ENCODE measurements at places on chromosomes 4 and X. TPM values are rescaled to one million over a fixed set of nuclear protein-coding genes. Genes with fewer than 3 reads are reported as not detected.

DNA sequence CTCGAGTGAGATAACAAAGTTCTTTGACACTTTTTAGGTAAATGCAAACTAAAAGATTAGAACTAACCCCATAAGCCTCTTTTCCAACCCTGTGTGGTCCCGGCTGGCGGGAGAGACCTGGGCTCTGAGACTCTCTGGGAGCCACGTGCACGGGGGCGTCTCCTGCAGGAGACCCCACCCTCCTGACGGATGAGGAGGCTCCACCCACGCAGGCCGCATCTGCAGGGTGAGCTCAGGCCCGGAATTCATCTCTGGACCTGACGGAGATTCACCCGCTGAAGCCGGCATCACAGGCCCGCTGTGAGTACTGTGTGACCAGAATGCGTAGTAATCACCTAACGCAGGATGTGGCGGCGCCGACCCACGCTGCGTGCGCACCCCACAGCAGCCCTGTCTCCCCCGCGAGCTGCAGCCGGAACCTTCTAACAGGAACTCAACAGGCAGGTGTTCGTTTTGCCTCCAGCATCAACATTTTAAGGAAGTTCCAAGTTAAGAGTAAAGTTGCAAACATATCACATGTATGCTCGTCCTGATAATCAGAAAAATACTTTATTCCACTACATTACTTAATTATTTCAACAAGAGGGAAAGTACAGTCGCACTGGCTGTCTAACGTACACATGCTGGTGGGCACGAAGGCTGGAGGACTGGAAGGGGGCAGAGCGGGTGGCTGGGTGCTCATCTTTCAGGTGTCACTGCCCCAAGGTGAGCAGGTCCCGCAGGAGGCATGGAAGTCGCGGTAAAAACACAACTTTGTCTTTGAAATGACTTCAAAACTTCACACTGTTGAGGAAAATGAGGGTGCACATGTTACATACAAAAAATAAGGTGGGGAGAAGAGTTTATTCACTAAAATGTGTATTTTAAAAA, 44.5 kb downstream of the FGFRL1 start:
- DNase-seq: peak; percentile 91

- DNase-seq: no peak
These were observed 85.8 kb downstream of the ARHGAP6 start for GRCh38 chrX:11579636-11580600.

CLDN34 gene
- total RNA-seq: not detected

DNA sequence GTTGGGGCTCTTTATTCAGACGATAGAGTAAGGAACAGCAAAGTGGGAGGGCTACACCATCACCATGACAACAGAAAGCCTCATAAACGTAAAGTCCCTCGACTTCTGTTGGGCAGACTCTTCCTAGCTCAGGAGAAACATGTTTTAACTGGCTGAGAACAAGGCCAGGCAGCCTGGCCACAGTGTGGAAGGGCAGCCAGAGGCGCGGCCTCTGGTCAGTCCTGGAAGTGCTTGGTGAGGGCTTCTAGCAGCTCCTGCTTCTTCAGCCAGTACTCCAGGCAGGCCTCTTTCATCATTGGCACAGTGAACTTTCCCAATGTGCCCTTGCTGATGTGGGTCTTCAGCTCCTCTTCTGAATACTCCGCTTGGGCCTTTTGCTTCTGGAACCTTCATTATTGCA, 690.9 kb downstream of the PCDH19 start:
- DNase-seq: no peak

DNA sequence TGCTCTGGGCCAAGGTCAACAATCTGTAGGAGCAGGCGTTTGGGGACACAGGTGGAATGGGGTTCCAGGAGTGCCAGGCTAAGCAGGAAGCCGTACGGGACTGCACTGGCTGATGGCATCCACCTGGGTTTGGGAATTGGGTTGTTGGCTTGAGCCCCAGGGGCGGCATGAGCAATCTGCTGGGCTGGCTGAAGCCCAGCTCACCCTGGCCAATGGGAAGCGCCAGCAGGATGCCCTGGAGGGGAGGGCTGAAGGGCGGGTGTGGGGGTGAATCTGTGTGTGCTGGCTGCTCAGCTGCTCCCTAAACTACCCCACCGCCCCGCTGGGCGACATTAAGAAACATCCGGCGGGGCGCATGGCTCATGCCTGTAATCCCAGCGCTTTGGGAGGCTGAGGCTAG, 8.9 kb upstream of the RGS12 start:
- no peak for DNase-seq

EPHA5 gene
- total RNA-seq: not detected

DNA sequence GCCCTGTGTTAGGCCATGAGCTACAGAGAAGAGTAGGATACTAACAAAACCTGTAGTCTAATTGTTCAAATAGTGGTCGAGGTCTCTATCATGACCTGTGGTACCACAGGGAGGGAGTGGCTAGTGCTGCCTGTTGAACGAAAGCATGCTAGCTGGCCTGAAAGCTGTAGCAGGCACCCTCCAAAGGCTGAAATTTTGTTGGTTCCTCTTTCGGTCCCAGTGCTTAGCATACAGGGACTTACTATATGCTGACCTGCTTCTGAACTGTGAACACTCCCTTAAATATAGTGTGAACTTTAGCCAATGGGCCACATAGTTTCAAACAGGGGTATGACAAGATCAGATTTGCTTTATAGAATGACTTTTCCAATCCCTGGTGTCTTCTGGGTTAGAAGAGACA, 113.4 kb downstream of the PJA1 start:
- DNase-seq: no peak

DNA sequence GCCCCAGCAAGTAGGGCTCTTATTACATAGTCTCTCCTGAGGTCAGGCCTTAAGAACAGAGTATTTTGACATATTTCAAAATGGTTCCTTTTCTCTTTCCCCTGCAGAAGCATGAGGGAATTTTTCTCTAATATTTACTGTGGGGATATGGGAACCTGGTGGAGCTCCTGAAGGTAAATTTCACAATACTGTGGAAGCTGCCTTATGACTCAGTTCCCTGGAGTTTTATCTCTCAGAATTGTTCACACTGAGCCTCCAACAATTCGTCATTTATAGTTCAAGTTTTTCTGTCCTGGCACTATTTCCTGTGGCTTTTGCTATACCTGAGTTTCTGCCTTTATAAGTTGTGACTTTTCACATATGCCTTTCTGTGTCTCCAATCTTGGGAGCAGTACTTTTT, 607.2 kb upstream of the NDST4 start:
- no peak for DNase-seq

UGDH gene
- total RNA-seq: 16.7 TPM

RASSF6 gene
- total RNA-seq: not detected

DNA sequence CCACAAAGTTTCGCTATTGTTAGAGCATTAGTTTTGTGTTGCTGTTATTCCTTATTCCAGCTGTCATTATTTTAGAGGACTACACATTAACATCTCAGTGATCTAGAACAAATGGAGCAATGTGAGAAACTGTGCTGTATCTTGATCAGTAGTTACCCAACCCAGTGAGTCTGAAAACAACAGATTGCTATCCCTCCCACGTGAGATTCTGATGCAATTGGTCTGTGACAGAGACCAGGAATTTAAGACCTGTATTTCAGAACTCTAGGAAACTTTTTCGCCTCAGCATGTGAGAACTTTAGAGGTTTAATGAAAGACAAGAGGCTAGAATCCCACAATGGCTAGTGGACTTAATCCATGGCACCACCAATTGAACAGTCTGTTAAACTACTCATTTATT, 35.7 kb upstream of the CDS1 start:
- DNase-seq: no peak

PNMA6A gene
- 0.43 TPM for total RNA-seq

UCP1 gene
- total RNA-seq: not detected

MAOA gene
- total RNA-seq: 1.9 TPM

DNA sequence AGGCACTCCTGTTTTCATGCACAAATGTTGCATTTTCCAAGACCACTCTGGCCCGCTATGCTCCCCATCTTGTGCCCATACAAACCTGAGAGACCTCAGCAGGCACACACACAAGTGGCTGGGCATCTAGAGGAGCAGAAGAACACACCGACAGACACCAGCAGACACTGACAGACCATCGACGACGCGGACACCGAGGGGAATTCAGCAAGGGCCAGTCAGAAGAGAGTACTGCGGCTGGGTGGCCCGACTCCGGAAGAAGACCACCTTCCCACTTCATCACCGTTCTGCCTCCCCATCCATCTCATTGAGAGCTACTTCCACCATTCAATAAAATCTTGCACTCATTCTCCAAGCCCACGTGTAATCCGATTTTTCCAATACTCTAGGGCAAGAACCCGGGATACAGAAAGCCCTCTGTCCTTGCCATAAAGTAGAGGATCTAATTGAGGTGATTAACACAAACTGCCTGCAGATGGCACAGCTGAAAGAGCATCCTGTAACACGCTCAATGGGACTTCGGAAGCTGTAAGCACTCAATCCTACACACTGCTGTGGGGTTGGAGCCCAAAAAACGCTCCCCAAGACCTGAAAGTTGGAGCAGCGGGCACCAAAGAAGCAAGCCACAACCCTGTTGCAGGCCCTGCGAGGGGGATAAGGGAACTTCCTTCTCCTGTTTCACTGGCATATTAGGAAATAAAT, 780.9 kb downstream of the ARAP2 start:
- DNase-seq: no peak

GRCh38 chr4:147581606-147582350, 35.4 kb upstream of the TMEM184C start:
- DNase-seq: no peak

GRCh38 chr4:110068248-110068647, 130.2 kb downstream of the ELOVL6 start:
- DNase-seq: no peak

RNF212 gene
- total RNA-seq: 3.3 TPM

GRCh38 chrX:68748030-68748429, 80.8 kb upstream of the EFNB1 start:
- no peak for DNase-seq

DNA sequence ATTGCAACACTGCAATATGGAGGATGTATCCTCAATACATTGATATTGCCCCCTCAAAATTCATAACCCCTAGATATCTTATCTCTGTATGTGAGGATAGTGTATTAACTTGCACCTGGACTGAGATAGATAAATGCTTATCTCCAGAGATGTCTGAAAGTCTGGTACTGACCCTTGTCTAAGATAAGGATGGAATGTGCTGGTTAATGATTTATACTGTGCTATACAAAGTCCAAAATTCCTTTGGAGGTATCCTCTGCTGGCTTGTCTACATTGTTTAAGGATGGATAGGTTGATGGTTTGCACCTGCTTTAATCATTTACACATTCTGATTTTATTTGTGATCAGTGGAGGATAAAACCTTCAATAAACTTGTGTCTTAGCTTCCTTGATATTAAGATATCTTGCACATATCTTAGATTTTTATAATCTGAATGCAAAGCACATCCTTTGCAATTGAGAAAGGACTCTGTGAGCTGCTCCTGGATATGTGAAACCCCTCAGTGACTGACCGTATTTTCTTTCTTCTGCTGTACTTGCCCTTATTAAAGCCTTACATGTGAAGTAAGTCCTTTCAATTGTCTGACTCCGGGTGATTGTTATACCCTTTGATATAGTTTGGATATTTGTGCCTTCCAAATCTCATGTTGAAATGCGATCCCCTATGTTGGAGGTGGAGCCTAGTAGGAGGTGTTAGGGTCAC, 430.3 kb upstream of the MAOA start:
- no peak for DNase-seq

DNA sequence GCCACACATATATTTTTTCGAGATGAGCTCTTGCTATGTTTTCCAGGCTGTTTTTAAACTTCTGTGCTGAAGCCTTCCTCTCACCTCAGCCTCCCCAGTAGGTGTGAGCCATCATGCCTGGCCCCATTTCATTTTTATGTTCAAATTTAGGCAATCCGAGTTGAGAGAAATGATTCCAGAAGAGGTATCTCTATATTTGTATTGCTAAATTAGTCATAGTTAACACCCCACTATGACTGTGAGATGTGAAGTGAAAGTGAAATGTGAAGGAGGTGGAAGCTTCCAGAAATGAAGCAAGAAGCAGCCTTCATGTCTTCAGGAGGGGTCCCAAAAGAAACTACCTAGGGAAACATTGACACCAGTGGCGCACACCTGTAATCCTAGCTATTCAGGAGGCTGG, 17.7 kb downstream of the APELA start:
- DNase-seq: no peak

USP17L12 gene
- total RNA-seq: not detected

GRCh38 chr4:82797040-82797404, 1.6 kb downstream of the SCD5 start:
- no peak for DNase-seq

CORIN gene
- 0.29 TPM for total RNA-seq

DNA sequence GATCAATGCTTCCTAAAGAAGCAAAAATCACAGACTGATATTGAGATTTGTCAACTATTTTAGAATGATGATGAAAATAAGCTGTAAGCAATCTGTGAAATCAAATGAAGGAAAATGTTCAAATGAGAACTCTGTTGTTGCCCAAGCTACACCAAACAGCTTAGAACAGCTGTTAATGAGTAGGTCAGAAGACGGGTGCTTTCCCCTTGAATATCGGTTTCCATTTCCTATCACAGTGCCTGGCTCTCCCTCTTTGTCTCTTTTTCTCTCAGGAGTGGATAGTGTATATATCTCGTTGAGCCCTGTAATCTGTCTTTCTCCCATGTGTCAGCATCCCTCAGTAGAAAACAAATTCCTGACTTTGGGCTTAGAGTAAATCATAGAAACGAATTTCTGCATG, 1592.9 kb upstream of the TENM3 start:
- no peak for DNase-seq

CXCR3 gene
- total RNA-seq: 43.8 TPM

GRCh38 chr4:55116450-55116849, 8.9 kb downstream of the KDR start:
- no peak for DNase-seq

DNA sequence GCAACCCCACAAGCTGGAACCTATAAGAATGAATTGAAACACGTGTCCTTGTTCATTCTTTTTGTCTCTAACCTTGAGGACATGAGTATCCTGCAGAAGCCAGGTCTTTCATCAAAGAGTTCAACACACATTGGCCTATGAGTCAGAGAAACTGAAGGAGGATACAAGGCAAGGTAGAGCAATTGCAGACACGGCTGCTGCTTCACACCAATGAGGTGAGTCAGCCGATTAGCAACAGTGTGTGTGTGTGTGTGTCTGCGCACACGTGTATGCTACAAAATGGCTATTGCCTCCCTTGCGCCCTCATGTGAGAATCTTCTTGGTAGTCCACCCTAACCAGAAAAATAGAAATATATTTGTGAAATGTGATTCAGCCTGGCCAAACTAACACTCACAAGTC, 1477.7 kb upstream of the IGFBP7 start:
- DNase-seq: no peak

GRCh38 chrX:20066968-20067708, 49.6 kb downstream of the MAP7D2 start:
- peak; percentile 23 for DNase-seq

GRCh38 chr4:153623491-153623890, 60.6 kb upstream of the TLR2 start:
- no peak for DNase-seq

DNA sequence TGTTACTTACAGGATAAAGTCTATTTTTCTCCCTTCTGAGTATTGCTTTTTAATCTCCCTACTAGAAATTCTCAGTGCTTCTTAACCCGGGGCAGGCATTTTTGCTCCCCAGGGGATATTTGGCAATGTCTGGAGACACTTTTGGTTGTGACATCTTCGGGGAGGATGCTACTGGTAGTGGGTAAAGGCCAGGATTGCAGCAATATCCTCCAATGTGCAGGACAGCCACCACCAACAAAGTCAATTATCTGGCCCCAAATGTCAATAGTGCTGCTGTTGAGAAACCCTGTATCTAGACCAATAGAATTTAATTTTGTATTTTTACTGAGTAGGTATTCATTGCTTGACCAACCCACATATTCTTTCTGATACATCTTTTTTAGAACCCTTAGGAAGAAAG, 669.5 kb upstream of the MAGEB2 start:
- no peak for DNase-seq

DCAF4L1 gene
- 0.31 TPM for total RNA-seq

GRCh38 chrX:9576059-9576458, 111.2 kb downstream of the TBL1X start:
- DNase-seq: no peak

All from activated CD8-positive, alpha-beta T cell treated with anti-CD3 and anti-CD28 coated beads for 36 hours (primary cell).